ENCODE measurements at places on chromosomes 11 and 22.

- no peak for DNase-seq
Observed at GRCh38 chr11:38013157-38013556, 1415.1 kb upstream of the RAG2 start.

DNA sequence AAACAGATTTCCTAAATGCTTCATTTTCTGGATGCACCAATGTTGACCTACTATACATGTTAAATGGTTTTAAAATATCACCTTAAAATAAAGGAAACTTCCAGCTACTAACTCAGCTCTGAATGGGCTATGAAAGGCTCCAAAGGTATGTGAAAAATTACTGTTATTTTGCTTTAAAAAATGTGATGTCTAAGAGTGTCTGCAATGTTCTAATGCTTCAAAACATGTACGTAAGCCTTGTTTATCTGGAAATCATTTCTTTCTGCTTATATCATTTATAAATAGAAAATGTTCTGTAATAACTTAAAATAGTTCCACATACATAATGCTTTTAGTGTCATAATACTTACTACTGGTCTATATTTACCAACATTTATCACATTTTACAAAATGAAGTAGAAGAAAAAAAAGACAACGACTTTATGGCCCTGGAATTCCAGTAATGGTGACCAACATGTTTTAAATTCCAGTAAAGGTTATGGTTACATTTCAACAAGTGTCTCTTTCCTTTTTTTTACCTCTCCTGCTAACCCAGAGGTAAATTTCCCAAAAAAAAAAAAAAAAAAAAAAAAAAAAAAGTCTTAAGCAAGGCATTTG lies 2.5 kb downstream of the BDNF start:
- no peak for DNase-seq

DNA sequence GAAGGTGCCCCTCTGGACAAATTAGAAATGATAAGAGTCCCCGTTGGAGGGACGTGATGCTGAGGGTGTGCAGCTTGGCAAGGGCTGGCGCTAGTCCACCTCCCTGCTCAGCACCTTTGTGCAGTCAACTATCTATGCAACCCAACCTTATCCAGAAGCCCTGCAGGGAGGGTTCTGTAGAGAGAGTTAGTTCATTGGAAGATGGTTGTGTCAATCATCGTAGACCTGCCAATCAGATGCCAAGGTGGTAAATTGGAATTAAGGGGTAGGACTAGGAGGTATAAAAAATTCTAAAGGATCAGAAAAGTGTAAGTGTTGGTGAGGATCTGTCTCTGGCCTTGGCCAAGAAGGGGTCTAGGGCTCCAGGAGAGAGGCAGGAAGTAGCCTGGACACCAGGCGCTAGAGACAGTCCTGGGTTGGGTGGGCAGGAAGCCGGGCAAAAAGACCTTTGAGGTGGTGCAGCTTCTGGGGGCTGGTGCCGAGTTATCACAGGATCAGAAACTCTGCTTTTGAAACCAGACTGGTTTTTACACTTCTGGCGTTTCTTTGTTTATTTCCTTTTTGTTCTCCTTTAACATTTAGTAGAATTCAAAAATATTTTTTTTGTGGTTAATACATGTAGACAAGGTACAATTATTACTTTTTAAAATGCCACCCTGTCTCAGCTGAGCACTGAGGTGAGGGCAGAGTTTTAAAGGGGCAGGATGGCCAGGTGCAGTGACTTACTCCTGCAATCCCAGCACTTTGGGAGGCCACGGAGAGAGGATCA lies 1.6 kb downstream of the C1QTNF6 start:
- peak; percentile 41 for DNase-seq

DNA sequence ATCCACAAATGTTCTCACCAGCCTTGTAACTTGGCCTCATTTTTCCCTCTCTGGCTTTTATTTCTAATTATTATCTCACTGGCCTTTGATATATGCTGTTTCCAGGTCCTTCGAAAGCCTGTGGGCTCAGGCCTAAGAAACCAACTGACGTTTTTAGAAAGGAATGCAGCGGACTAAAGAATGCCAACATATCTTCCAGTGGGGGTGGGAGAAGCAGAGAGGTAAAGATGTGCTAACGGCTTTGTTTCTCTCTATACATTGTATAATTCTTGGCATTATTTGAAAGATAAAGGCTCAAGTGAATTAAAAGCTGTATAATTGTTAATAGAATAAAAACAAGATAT lies 28.2 kb downstream of the OR6Q1 start:
- no peak for DNase-seq

- DNase-seq = no peak
Observed at GRCh38 chr11:57785072-57785471, 23.5 kb downstream of the CTNND1 start.

Measured in activated CD4-positive, alpha-beta T cell treated with anti-CD3 and anti-CD28 coated beads for 24 hours (primary cell).